NCI-H774 (cell line): ENCODE measurements at places on chromosomes 6 and 20.

GRCh38 chr6:85114581-85114935 is 335.3 kb upstream of the NT5E start:
- DNase-seq = no peak

DNA sequence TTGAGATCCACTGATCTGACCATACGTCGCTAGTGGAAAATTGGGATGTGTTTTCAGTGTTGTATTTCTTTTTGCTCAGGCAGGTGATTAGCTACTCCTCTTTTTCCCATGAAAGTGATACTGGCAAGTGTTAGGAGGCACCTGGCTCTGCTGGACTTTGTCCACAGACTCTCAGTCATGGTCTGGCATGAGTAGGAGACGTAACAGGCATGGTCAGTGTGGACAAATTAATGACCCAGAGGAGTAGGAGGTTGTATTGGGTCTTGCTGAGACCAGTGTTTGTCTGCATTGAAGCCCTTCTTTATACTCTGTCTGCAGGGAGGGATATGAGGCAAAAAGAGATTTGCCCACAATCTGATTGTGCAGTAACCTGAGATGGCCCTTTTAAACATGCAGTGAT is 178.7 kb downstream of the DTNBP1 start:
- DNase-seq = no peak

DNA sequence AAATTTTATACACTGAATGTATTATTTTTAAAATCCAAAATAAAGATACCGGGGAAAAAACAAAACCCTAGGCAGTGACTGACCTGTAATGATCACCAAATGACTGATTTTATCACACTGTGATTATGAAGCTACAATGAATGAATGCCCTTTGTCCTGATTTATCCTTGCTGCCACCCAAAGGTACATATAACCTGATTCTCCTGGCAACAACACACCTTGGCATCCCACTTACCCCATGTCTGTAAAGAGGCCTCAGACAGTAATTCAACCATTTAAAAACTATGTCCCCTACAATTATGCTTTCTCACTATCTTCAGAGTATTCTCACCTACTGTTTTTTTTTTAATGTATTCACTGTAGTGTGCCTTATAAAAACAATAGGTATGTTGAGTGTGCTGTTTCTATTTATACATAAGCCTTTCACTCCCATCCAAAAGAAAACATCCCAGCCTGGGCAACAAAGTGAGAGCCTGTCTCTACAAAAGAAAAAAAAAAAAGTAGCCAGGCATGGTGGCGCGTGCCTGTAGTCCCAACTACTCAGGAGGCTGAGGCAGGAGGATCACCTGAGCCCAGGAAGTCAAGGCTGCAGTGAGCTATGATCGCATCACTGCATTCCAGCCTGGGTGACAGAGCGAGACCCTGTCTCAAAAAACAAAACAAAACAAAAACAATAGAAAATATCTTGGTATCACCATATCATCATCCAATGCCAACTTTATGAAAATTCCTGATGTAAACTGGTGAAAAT is 21.7 kb downstream of the B4GALT5 start:
- no peak for DNase-seq

DNA sequence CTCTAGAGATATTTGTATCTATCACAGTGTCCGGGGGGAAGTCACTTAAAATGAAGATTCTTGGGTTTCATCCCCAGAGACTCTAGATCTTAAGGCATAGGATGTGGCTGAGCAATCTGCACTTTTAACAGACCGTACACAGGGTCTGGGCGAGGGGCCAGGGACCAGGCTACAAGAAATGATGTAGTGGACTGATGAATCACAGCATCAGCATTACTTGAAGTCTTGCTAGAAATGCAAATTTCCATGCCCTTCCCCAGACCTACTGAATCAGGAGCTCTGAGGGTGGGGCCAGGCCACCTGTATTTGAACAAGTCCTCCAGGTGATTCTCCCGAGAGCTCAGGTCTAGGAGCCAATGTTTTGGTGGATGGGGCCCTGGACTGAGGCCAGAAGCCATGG is 168.4 kb downstream of the DOK5 start:
- no peak for DNase-seq

- DNase-seq = no peak
Observed at GRCh38 chr6:134397676-134398075, 79.8 kb upstream of the SGK1 start.

DNA sequence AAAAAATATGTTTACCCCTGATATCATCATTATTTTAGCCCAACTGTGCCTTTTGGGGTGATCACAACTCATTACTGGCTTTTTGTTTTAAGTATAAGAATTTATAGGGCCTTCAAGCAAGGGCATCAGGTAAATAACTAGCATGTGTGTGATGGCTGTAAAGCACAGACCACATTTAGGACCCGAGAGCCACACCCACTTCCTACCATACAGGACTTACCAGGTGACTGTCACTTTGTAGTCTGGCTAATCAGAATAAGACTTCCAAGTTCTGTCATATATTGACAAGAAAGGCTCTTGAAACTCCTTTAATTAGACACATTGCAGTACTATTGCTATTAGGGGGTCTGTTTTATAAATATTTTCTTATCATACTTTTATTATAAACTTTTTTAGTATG is 31.1 kb downstream of the TMEM242 start:
- DNase-seq = no peak

- DNase-seq = no peak
Observed at GRCh38 chr20:46312945-46313861, 4.9 kb upstream of the CDH22 start.

GRCh38 chr20:19924255-19924654 is 92.9 kb upstream of the NAA20 start:
- DNase-seq = no peak

DNA sequence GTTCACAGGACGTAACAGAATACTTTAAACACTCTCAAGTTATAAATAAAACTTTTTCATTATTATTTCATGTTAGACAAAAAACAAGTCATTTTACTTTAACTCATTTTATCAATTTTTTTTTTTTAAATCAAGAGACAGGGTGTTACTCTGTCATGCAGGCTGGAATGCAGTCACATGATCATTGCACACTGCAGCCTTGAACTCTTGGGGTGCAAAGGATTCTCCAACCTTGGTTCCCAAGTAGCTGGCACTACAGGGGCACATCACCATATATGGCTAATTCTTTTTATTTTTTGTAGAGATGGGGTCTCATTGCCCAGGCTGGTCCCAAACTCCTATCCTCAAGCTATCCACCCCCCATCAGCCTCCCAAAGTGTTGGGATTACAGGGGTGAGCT is 14.2 kb downstream of the PLN start:
- DNase-seq = no peak

DNA sequence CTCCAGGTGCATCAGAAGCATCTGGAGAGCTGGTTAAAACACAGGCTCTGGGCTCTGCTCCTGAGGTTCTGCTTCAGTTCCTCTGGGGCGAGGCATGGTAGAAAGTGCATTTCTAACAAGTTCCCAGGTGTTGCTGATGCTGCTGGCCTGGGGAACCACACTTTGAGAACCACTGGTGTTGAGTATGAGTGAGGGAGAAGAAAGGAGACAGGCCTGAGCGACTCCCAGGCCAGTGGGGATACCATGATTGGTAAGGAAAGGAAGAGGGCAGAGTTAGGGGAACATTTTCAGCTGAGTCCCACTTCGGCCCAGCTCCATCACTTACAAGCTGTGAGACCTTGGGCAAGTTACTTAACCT is 36.8 kb downstream of the KIAA1755 start:
- no peak for DNase-seq

- DNase-seq = no peak
Observed at GRCh38 chr6:74568861-74569260, 637.0 kb downstream of the COL12A1 start.

DNA sequence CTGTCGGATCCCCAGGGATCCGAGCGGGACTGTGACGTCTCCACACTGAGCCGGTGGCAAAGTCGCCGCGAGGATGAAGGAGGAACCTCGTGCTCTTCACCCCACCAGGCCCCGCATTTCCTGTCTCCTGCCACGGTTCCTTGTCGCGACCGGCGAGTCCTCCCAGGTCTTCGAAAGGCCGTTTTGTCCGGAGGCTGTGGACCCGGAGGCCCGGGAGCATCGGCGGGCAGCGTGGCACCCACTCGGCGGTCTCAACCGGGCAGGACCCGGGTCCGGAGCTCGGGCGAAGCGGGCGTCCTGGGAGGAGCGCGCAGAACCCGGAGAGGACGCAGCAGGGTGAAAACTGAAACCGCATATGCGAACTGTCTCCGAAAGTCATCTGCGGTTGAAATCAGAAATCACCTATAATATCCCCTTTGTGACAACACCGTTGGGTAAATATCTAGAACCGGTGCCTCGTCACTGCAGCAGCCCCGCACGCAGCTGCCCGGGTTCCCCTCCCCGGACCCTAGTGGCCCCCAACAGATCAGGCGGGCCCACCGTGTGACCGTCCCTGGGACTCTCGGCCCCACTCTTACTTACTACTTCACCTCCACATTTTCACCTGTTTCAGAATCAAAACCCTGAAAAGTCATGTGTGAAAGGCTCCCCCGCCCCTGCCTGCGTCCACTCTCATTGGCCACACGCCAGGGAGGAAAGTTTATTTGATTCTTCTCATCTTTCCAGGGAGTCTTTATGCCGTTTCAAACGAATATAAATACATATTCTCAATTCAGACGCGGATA is 3.1 kb upstream of the ULBP2 start:
- DNase-seq = no peak

- no peak for DNase-seq
Observed at GRCh38 chr6:79427721-79428120, 109.5 kb downstream of the LCA5 start.

- no peak for DNase-seq
Observed at GRCh38 chr6:113353392-113353791, 503.8 kb upstream of the MARCKS start.

- DNase-seq = peak; percentile 44
Observed at GRCh38 chr6:17392978-17393891, at the start of gene CAP2. CAP2 (plus strand) TSS chr6:17393595; CDS start chr6:17421556, 27,961 bp downstream.

DNA sequence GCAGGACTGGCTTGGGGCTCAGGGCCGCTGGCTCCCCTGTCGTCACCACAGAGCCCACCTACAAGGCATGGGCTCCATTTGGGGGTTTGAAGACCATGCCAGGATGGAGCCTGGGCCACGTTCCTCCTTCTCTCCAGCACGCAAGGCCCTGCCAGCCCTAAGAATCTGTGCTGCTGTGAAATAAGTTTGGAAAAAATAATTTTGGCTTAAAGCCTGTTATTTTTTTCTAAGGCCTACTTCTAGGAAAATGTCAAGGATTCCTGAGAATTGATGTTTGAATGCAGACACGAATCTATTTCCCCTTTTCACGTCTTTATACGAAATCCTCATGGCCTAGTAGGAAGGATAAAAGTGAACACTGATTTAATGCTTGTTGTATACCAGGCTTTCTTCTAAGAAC is 107.5 kb downstream of the LRFN2 start:
- no peak for DNase-seq

- no peak for DNase-seq
Observed at GRCh38 chr6:3541006-3541585, 84.2 kb upstream of the SLC22A23 start.

- DNase-seq = no peak
Observed at GRCh38 chr20:8215361-8215781, 83.3 kb downstream of the PLCB1 start.

DNA sequence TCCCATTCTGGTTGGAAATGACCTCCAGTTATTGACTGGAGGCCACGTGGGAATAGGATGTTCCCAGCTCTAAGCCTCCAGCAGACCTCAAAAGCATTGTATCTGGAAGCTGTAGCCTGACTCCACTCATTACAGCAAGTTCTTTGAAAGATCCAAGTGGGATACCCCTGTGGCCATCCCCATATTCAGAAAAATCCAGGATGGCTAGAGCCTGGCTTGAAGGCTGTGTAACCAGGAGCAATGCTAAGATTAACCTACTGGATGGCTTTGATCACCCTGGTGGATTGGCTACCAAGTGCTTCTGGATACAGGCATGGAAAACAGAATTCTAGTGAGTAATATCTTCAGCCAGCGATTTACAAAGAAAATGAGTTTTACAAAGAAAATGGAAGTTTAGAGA is 151.2 kb downstream of the ADGRG6 start:
- no peak for DNase-seq

GRCh38 chr6:8683204-8683603 is 247.9 kb upstream of the SLC35B3 start:
- DNase-seq = no peak

GRCh38 chr20:51434580-51435247 is 107.8 kb downstream of the NFATC2 start:
- no peak for DNase-seq

GRCh38 chr20:20012541-20012940 is 4.6 kb upstream of the NAA20 start:
- DNase-seq = no peak

DNA sequence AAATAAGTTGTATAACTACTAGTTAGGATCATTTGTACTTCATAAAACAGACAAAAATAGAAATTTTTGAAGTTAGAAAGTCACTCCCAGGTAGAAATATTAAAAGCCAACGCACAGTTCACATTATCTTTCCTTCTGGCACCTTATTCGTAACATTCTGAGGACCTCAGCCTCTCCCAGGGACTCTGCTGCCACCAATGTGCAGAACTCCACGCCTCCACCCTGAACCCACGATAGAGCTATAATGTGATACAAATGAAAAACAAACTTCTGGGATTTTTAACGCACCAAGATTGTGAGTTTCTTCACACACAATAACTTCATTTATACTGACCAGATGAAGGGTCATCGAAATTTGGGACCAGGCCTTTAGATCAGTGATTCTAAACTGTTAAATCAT is 9.5 kb downstream of the BMP7 start:
- no peak for DNase-seq

GRCh38 chr6:47428746-47429664 is 48.6 kb upstream of the CD2AP start:
- no peak for DNase-seq

DNA sequence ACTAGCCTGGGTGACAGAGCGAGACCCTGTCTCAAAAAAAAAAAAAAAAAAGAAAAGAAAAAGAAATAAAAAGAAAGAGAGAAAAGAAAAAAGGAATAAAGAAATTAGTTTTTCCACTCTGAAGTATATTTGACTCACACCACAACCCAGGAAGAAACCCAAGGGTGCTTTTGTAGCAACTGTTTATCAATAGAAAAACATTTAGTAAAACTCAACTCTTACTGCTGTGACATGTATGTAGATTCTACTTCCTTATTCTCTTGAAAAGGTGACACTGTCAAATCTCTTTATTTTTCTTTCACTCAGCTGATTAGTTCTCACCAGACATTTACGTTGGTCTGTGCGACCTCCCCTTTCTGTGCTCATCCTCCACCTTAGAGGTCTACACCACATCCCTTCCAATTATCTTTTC is 99.9 kb upstream of the SHLD1 start:
- DNase-seq = no peak

GRCh38 chr6:22147921-22148776 is 148.7 kb downstream of the PRL start:
- peak; percentile 71 for DNase-seq

- DNase-seq = no peak
Observed at GRCh38 chr6:22042706-22043105, 254.1 kb downstream of the PRL start.

- no peak for DNase-seq
Observed at GRCh38 chr6:106757722-106758467, 128.5 kb downstream of the QRSL1 start.

- no peak for DNase-seq
Observed at GRCh38 chr6:128073389-128073788, 172.5 kb upstream of the THEMIS start.

- no peak for DNase-seq
Observed at GRCh38 chr20:19976595-19977372, 40.4 kb upstream of the NAA20 start.

GRCh38 chr20:36199345-36200257 is 36.7 kb upstream of the AAR2 start:
- DNase-seq = peak; percentile 48
